ENCODE measurements at places on chromosomes 7 and 10.

DNA sequence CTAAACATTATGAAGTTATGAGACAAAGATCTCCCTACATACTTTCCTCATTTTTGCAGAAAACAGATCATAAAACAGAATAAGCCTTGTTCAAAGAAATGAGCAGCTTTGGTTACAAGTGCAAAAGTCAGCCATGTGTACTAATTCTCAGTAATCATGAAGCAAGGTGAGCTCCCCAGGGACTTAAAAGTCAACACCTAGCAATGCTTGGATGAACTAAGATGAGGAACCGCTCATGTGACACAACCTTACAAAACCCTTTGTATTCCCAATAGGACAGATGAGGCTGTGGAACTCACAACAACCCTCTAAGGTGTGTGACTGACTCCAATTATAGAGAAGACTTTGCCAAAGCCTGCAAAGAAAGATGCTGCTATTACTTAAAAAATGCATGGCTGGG is 154.5 kb downstream of the SLC25A13 start:
- no peak for ATAC-seq

GRCh38 chr7:42080841-42081586 is 156.0 kb downstream of the GLI3 start:
- peak; percentile 71 for ATAC-seq

- ATAC-seq: no peak
Observed at GRCh38 chr7:143221286-143221685, 551 bp upstream of the TAS2R40 start.

GRCh38 chr7:50687575-50688225 is 95.0 kb downstream of the GRB10 start:
- no peak for ATAC-seq

DNA sequence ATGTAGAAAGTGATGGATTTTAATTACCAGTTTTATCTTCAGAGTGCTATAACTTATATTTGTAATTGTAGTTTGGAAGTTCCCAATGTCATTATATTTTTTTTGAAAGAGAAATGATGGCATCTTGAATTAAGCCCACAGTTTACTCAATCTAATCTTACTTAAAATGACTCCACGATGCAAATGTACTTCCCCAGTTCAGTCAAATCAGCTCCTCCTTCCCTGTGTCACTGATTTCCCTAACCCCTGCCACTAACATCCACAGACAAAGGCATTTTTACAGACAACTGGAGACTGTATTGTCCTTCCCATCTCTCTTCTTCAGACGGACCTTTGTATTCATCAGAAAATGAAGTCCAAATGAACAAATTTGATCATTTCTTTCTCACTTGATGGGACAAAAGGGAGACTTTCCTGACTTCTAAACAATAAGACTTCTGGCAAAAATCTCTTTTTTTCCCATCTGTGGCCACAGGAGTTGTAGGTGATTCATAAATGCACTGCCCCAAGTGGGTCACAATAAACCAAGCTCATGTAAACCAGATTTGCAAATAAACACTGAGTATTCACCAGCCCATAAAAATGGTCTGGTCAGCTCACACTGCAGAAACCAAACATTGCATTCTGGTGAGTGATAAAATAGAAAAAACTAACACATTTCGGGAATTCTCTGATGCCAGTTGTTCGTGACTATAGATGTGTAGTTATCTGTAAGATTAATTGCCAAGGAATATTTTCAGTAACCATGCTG is 162.9 kb downstream of the FANK1 start:
- ATAC-seq: no peak

GRCh38 chr7:35694161-35694783 is 663 bp downstream of the HERPUD2 start:
- no peak for ATAC-seq

GRCh38 chr10:100043344-100043743 is 33.6 kb upstream of the DNMBP start:
- no peak for ATAC-seq

DNA sequence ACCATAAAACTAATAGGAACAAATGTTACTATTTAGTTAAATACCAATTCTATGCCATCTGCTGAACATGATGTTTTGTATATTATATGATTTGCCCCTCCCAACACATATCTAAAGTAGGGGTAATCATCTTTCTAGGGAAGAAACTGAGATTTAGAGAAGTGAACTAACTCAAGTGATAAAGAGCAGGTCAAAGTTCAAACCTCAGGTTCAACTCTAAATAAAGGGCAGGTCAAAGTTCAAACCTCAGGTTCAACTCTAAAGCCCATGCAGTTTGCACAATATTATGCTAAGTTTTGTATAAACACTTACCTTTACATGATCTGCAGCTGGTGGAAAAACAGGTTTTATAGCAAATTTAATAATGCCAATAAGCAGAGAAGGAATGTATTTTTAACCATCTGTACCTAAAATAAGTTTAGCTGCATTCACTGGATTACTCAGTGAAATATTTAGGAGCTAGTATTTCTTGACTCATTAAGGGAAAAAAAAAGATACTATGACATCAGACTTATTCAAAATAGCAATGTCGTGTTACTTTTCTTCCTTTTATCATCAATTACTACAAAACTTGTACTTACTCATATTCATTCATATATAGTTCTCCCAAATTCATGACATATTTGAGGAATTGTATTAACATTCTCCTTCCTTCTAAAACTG is 1194.3 kb upstream of the CELF2 start:
- no peak for ATAC-seq

- peak; percentile 73 for ATAC-seq
Observed at GRCh38 chr7:81725003-81725811, 44.6 kb downstream of the HGF start.

- peak; percentile 59 for ATAC-seq
Observed at GRCh38 chr7:3892157-3892556, 591.1 kb downstream of the SDK1 start.

DNA sequence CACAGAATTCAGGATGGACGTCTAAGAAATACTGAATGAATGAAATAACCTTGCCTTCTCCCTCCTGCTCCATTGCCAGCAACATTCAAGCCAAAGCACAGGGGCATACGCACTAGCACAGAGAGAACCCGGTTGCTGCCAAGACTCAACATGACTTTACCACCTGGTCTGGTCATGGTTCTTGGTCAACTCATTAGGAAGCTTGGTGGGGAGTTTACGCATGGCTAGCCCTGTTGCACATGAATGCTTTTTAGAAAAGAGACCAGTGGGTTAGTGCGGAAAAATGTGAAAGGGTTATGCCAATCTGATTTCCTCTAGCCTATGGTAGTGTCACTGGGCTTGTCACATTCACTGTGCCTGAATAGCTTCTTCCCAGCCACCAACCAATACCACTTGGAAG is 187.6 kb upstream of the NEBL start:
- no peak for ATAC-seq

DNA sequence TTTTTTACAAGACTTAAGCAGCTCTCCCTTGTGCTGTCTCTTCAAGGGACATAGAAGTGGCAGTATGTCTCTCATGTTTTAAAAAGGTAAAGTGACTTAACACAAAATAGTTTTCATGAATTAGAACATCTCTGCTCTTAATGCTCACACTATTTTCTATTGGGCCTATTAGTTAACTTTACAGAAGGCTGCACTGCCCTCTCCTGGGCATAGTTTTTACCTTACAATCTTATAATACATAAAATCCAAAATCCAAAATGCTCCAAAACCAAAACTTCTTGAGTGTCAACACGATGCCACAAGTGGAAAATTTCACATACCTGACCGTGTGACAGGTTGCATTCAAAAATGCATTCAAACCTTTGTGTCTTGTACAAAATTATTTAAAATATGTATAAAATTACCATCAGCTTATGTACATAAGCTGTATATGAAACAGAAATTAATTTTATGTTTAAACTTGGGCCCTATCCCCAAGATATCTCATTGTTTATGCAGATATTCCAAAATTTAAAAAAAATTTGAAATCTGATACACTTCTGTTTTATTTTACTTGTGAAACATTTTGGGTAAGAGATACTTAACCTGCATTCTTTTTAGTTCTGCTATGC is 25.8 kb downstream of the TES start:
- peak; percentile 48 for ATAC-seq

- ATAC-seq: peak; percentile 4
Observed at GRCh38 chr10:43078986-43079273, 2.1 kb downstream of the RET start.

DNA sequence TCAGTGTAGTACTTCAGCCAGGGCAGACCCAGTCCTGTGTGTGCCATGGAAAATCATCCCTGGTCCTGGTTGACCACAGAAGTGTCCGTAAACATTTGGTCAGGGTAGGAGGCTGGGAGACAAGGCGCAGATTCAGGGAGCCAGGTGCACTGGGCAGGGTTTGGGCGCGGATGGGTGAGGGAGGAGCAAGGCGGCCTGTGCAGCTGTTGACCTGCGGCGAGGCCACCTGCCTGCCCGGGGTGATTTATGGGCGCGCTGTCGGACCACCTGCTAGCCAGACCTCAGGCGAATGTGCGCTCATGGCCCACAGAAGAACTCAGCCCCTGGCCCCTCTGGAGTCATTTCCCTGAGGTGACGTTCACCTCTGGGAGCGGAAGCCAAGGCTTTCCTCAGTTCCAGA is 6.6 kb downstream of the SFRP5 start:
- ATAC-seq: no peak

- no peak for ATAC-seq
Observed at GRCh38 chr7:122965306-122965705, 30.2 kb downstream of the TAS2R16 start.

DNA sequence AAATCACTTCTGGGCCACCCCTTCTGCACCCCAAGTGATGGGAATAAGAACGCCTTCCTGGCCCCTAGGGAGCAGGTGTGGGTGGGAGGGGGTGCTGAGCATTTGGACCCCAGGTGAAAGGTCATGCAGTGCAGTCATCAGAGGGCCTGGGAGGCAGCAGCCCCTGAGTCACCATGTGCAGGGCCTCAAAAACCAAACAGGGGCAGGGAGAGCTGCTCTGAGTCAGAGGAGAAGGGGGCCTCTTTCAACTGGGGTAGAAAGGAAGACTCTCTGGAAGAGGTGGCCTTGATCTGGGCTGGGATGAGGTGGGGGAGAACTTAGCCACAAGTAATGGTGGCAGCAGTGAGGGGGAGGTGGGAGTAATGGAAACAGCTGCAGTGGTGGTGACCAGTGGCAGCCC is 164.3 kb downstream of the BUB3 start:
- ATAC-seq: no peak

DNA sequence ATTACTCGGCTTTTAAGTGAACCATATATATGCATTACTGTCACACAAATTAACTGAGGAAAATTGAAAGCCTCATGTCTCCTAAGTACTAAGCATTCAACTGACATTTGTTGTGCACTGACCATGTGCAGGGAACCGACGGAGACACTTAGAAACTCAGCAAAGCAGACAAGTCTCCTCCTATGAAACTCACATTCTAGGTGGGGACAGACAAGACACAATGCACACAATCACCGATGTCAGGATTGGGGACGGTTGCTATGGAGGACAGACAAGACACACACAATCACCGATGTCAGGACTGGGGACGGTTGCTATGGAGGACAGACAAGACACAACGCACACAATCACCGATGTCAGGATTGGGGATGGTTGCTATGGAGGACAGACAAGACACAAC is 134.0 kb downstream of the PTPRN2 start:
- no peak for ATAC-seq

GRCh38 chr10:44982496-44982895 is 3.9 kb upstream of the DEPP1 start:
- no peak for ATAC-seq

DNA sequence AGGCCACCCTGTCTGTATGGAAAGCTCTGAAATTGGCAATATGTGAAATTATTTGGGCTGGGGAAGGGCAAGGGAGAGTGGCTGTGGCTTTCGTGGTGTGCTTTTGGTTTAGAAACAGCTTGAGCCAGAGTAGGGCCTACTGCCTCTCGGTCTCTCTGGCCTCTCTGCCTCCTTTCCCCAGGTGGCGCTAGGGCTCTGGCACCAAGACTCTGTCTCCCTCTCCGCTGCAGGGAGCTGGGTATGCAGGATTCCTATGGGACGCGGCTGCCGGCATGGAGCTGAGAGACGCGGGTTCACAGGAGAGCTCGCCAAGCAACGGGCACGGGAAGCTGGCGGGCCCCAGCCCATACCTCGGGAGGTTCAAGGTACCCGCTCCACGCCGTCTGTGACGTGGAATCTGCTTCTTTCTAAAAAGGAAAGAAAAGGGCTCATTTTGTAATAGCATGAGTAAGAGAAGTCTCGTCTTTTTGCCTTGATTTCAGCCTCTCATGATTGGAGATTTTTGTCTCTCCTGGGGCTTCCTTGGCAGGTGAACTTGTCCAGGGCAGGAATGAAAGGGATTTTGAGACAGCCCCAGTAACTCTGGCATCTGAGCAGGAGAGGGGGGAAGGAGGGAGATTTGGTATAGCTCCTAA is 105.1 kb upstream of the ANLN start:
- no peak for ATAC-seq

- ATAC-seq: peak; percentile 57
Observed at GRCh38 chr10:16968416-16969041, 151.3 kb upstream of the RSU1 start.

- ATAC-seq: no peak
Observed at GRCh38 chr10:109126541-109126940, 796.8 kb downstream of the XPNPEP1 start.

- no peak for ATAC-seq
Observed at GRCh38 chr7:41470081-41470480, 232.8 kb downstream of the INHBA start.

- ATAC-seq: no peak
Observed at GRCh38 chr7:139683137-139683921, 94.5 kb downstream of the HIPK2 start.

GRCh38 chr10:67222934-67223333 is 297.1 kb downstream of the LRRTM3 start:
- no peak for ATAC-seq

DNA sequence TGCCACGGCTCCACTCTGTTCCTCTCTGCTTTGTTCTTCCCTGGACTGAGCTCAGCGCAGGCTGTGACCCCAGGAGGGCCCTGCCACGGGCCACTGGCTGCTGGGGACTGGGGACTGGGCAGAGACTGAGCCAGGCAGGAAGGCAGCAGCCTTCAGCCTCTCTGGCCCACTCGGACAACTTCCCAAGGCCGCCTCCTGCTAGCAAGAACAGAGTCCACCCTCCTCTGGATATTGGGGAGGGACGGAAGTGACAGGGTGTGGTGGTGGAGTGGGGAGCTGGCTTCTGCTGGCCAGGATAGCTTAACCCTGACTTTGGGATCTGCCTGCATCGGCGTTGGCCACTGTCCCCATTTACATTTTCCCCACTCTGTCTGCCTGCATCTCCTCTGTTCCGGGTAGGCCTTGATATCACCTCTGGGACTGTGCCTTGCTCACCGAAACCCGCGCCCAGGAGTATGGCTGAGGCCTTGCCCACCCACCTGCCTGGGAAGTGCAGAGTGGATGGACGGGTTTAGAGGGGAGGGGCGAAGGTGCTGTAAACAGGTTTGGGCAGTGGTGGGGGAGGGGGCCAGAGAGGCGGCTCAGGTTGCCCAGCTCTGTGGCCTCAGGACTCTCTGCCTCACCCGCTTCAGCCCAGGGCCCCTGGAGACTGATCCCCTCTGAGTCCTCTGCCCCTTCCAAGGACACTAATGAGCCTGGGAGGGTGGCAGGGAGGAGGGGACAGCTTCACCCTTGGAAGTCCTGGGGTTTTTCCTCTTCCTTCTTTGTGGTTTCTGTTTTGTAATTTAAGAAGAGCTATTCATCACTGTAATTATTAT is 1.2 kb downstream of the CLDN4 start:
- ATAC-seq: no peak

Measured in motor neuron (in vitro differentiated cells).